ENCODE measurements at places on chromosomes 6 and 20.
A peak's percentile ranks its signal among the peaks of the same experiment; 100 is the strongest.

GRCh38 chr6:1187293-1188131 lies 124.4 kb upstream of the FOXQ1 start:
- no peak for DNase-seq

- DNase-seq = no peak
Observed at GRCh38 chr6:46996860-46997641, 45.1 kb downstream of the ADGRF1 start.

DNA sequence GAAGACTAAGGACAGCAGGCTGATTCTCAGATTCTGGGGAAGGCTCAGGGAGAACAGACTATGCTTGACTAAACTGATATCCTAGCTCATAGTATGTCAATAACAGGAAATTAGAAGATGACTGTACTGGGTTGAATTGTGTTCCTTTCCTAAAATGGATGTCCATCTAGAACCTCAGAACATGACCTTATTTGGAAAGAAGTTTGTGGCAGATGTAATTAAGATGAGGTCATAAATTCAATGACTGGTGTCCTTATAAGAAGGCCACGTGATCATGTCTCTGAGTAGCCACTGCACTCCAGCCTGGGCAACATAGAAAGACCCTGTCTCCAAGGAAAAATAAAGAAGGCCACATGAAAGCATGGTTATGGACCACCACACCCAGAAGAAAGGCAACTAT lies 113.9 kb upstream of the STMND1 start:
- DNase-seq = no peak

DNA sequence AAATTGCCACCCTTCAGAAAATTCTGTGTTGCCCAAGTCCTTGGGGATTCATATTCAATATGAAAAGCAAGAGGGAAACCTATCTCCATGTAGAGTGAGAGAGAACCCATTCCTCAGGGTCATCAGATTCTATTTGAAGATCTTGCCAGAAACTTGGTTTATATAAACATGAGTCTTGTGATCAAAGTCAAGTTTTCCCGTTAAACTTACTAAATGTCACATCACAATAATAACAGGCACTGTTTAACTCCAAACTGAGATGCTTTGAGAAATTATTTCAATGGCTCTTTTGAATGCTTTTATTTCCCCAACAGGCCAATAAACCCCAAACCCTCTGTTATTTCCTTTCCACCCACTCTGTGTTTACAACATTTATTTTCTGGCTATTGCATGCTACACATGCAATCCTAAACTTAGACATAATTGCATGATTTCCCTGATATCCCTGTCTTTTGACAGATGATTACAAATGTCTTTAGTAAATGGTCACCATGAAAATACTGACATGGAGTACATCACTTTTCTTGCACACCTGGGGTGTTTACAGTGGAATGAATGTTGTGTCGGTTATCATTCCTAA lies 31.1 kb upstream of the SSTR4 start:
- DNase-seq = no peak

DNA sequence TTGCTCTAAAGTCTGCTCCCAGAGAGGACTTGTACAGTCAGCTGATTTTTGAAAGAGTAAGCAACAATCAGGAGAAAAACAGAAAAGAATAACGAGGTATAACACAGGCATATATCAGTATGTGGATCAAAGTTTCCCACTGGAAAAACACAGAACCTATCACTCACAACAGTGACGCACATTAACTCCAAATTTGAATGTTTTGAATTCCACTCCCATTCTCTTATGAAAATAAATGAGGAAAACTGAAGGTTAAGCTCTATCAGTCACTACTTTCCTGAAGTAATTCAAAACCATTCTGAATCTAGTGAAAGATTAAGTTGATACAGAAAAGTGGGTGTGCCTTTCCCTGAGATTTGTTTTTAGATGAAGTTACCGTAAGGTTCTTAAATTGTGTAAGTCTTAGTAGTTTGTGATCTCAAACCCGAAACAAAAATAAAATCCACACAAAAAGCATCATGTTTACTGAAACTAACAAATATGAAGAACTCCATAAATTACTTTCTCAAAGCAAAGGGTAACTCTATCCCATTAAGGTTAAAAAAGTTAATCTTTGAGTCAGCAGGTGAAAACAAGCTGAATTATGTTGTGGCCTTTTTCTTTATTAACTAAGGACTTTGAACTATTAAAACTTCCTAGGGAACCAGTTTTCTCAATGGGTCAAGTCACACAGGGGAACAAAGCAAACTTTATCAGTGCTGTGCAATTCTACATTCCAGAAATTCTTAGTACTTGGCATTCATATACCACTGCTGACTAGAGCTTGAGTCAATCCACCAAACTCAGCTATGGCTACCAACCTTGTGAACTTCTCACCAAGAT lies 115.7 kb downstream of the OGFRL1 start:
- peak; percentile 91 for DNase-seq

DNA sequence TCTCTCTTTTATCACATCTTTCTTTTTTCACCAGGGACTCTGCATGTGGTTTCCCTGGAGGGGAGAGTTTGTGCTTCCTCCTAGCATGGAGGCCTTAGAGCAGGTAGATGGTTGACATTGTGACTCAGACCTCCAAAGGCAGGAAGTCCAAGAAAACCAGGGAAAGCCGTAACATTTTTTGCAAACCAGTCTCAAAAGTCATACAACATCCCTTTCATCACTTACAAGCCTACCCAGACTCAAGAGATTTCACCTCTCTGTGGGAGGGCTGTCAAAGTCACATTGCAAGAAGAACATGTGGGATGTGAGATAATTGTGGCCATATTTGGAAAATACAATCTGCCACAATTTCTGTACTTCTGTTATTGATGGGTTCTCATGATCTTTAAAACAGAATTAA lies 46.2 kb downstream of the SNRNP48 start:
- DNase-seq = no peak

- no peak for DNase-seq
Observed at GRCh38 chr20:22346716-22347115, 237.7 kb downstream of the FOXA2 start.

GRCh38 chr6:37657112-37657886 lies 40.4 kb downstream of the MDGA1 start:
- peak; percentile 80 for DNase-seq

GRCh38 chr20:50019466-50020256 lies 36.9 kb downstream of the SNAI1 start:
- peak; percentile 87 for DNase-seq

GRCh38 chr20:31709939-31710338 lies 12.7 kb downstream of the BCL2L1 start:
- no peak for DNase-seq

GRCh38 chr20:49890471-49891361 lies 24.6 kb downstream of the SPATA2 start:
- DNase-seq = no peak

DNA sequence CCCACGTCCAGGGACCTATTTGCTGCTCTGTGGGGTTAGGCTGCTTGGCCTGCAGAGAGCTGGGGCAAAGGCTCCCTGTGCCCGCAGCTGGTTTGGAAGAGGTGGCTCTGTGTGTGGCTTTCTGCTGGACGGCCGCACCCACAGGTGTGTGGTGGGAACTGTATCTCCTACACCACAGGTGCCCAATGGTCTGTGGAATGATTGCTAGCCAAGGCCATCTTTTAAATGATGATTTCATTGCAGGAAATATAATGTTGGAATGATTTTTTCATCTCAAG lies 178.4 kb downstream of the DLL1 start:
- DNase-seq = no peak

DNA sequence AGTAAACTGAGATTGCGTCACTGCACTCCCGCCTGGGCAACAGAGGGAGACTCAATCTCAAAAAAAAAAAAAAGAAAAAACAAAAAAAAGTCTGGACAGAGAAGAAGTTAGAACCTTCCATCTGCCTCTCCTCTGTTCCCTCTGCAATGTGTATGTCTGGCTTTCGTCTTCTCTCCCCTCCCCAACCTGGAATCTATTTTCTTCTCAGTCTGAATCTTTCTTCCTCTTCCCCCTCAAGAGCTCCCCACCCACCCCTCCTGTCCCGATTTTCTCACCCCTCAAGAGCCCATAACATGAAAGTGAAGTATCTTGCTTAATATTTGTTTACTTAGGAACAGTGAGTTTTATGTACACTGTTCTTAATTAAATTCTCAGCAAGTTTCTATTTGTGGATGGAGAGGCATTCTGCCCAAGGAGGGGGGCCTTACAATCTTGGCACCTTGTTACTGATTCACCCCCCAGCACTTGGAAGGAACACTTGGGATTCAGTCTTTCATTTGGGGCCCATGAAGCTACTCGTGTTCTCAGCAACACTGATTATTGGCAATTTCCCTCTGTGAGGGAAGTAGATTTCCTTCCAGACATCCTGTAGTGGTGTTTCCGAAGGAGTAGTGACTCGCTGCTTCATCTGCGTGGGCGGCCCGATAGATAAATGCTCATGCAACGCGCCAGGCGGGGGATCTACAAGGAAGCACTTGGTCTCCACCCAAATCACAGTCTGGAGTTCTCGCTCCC lies 69.3 kb upstream of the SRSF6 start:
- no peak for DNase-seq

GRCh38 chr6:163355426-163355991 lies 59.0 kb upstream of the QKI start:
- DNase-seq = peak; percentile 75

DNA sequence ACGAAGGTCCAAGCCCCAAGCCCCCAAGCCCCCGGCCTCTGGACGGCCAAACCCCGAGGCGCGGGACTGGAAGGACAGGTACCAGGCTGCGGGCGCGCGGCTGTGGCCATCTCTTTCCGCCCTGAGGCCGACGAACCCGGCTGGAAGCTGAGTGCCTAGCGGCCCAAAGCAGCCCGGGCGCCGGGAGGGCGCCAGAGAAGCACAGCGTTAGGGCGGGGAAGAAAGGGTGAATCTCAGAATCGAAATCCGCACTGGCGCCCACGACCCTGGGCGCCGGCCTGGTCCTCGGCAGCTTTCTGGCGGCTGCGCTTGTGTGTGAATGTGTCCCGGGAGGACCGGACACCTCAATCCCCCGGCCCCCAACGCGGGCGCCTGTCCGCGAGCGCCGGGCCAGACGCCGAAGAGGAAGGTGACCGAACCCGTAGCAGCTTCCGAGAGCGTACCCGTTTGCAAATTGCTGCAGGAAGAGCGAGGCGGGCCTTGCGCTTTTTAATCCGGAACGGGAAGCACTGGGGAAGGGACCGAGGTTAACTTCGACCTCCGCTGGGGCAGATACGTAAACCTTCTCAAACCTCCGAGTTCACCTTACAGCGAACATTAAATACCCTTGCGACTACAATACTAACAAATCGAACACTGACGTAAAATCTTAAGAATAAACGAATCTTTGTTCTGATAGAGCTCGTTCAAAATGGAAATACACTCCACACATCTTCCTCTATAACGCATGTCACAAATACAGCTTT lies 2.9 kb downstream of the NRN1 start:
- DNase-seq = no peak

DNA sequence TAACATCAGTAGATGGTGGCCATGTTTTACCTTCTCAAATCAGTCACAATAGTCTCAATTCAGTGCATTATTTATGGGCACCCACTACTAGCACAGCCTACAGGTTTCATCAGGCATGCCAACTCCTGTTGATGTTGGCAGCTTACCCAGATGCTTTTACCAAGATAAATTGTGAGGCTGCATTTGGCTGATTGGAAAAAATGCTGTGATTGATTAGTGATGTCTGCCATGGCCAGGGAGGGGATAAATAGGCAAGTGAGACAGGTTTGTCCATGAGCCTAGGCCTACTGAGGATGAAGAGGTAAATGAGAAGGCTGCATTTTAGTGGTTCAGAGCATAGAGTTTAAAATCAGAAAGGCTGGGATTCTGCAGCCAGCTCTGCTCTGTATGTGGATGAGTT lies 227.1 kb downstream of the NFATC2 start:
- DNase-seq = no peak

DNA sequence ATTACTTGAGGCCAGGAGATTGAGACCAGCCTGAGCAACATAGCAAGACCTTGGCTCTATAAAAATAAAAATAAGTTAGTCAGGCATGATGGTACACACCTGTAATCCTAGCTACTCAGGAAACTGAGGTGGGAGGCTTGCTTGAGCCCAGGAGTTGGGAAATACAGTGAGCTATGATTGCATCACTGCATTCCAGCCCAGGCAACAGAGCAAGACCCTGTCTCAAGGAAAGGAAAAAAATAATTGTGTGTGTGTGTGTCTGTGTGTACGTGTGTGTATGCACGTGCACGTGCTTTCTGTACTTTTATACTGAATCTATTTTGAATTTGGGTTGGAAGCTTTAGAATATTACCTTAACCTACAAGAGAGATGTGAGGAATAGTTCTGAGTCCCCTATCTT lies 58.9 kb downstream of the KIZ start:
- DNase-seq = peak; percentile 82

DNA sequence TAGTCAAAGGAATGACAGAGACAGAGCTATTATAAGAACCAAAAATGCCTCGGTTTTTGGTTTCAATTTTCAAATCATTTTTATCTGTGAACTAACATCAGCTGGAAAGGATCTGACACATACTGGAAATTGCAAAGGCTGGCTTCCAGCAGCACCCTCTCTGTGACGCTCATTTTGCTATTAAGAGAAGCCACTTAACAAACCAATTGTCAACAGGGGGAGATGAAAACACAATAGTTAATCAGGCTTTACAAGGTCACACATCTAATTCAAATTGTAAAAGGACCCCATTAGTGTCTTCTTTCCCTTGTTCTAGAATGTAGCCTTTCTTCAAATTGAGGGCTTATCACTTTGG lies 160.5 kb downstream of the TFAP2B start:
- no peak for DNase-seq

- DNase-seq = no peak
Observed at GRCh38 chr6:125254321-125254720, 47.4 kb downstream of the HDDC2 start.

DNA sequence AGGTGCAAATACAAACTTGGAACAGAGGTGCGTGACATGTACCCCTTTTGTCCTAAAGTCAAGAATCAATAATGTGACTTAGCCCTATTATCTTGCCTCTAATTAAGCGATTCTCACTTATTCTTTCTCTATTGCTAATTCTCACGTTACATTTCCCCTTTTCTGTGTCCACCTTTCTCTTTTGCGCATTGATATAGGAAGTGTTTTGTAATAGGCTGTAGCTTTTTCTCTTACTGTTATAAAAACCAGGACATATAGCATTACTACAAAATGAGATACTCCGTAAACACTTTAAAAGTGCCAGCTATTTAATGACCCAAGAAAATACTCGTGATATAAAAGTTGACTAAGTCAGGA lies 669 bp upstream of the TMEM30A start:
- DNase-seq = no peak

DNA sequence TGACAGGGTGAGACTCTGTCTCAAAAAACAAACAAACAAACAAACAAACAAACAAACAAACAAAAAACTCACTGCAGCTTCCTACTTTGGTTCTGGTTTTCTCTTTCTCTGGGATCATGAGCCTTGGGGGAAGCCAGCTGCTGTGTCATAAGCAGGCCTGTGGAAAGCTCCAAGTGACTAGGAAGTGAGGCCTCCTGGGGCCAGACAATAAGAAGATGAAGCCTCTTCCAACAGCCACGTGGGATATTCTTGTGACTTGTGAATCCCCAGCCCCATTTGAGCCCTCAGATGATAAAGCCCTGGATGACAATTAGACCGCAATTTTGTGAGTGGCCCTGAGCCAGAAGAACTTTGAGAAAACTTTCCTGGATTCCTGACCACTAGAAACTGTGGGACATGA lies 11.4 kb downstream of the HLA-A start:
- DNase-seq = no peak

- no peak for DNase-seq
Observed at GRCh38 chr6:169994739-169995138, 243.3 kb downstream of the ERMARD start.

- DNase-seq = no peak
Observed at GRCh38 chr6:132023490-132023889, 72.3 kb upstream of the CCN2 start.
